ENCODE measurements at places on chromosomes 12 and 14.

DNA sequence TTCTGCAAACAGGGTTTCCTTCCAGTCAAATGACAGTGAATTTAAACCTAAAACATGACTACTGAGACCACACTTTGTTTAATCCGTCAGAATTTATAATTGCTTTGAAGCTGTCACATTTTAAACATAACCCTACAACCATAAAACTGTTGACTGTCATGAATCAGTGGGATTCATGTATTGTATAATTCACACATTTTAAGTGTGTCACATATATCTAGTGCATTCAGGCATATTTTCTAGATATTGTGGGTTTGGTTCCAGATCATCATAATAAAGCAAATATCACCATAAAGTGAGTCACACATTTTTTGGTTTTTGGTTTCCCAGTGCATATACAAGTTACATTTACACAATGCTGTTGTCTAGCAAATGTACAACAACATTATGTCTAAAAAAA lies 304.4 kb downstream of the TMEM132D start:
- H3K4me3 ChIP-seq: no peak overlapping the region
- H3K4me1 ChIP-seq: no peaks in the 10 kb centered on the region

DNA sequence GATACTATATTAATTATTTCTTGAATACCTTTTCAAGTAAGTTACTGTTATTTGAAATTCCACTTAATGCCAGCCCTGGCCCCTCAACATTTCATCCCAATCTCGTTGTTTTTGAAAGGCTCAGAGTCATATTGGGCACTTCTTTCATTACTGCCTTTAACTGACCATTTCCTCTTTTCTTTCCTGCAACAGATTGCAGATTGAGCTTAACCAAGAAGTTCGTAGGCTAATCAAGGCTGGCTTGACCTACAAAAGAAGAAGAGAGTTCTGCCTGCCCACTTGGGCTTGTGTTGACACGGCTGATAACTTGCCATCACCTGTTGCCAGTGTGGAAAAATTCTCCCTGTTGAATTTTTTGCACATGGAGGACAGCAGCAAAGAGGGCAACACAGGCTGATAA lies 91.0 kb downstream of the FLRT2 start:
- no peaks in the 10 kb centered on the region for H3K36me3 ChIP-seq
- no peak overlapping the region for H3K4me3 ChIP-seq
- no peaks in the 10 kb centered on the region for H3K4me1 ChIP-seq
- H3K27ac ChIP-seq: no peak overlapping the region
- DNase-seq: no peak

GRCh38 chr14:90692826-90693225 lies 123.4 kb downstream of the TTC7B start:
- H3K36me3 ChIP-seq: no peaks in the 10 kb centered on the region
- DNase-seq: no peak
- no peak overlapping the region for H3K27ac ChIP-seq
- no peaks in the 10 kb centered on the region for H3K27me3 ChIP-seq

- no peak overlapping the region for H3K4me3 ChIP-seq
- no peak overlapping the region for H3K27ac ChIP-seq
- DNase-seq: no peak
- H3K4me1 ChIP-seq: no peaks in the 10 kb centered on the region
- H3K36me3 ChIP-seq: no peaks in the 10 kb centered on the region
- no peaks in the 10 kb centered on the region for H3K27me3 ChIP-seq
Observed at GRCh38 chr12:91215940-91216454, 33.4 kb upstream of the DCN start.

- DNase-seq: no peak
- no peak overlapping the region for H3K27ac ChIP-seq
- H3K4me1 ChIP-seq: no peaks in the 10 kb centered on the region
- H3K36me3 ChIP-seq: no peaks in the 10 kb centered on the region
- H3K27me3 ChIP-seq: no peaks in the 10 kb centered on the region
Observed at GRCh38 chr12:65622056-65622455, 202.2 kb upstream of the HMGA2 start.

DNA sequence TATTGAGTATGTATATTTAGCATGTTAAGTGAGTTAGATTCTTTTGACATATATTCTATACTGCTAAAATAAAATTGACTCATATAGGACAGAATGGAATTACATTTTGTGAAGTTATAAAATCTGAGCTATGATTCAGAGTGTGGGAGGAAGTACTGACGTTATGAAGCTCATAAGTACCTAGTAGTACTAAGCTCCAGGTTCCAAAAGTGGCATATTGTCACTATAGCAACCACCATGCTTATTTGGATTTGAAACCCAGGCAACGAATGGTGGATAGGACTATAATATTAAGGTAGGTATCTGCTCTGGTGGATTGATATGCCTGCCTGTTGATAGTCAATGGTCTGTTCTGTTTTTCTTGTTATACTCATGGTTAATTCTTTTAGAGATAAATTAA lies 2.2 kb upstream of the FBXO33 start:
- H3K4me3 ChIP-seq: no peak overlapping the region
- no peaks in the 10 kb centered on the region for H3K27me3 ChIP-seq
- no peaks in the 10 kb centered on the region for H3K36me3 ChIP-seq
- DNase-seq: no peak

- no peaks in the 10 kb centered on the region for H3K27me3 ChIP-seq
- H3K4me3 ChIP-seq: no peak overlapping the region
- no peak for DNase-seq
Observed at GRCh38 chr12:65313719-65314317, 35.3 kb downstream of the MSRB3 start.

GRCh38 chr12:41950455-41950854 lies 194.2 kb downstream of the GXYLT1 start:
- no peak overlapping the region for H3K27ac ChIP-seq
- no peaks in the 10 kb centered on the region for H3K27me3 ChIP-seq
- no peak overlapping the region for H3K4me3 ChIP-seq

GRCh38 chr12:11631288-11631687 lies 18.2 kb upstream of the ETV6 start:
- peaks cover 6% of the 10 kb centered on the region for H3K4me1 ChIP-seq
- H3K27me3 ChIP-seq: no peaks in the 10 kb centered on the region
- no peak overlapping the region for H3K4me3 ChIP-seq
- no peak for DNase-seq
- no peaks in the 10 kb centered on the region for H3K36me3 ChIP-seq

GRCh38 chr12:13222076-13222475 lies 25.6 kb downstream of the EMP1 start:
- no peaks in the 10 kb centered on the region for H3K27me3 ChIP-seq
- no peaks in the 10 kb centered on the region for H3K4me1 ChIP-seq
- no peak overlapping the region for H3K4me3 ChIP-seq
- H3K27ac ChIP-seq: no peak overlapping the region
